GM13976 (cell line): ENCODE measurements at places on chromosomes 11 and 22.
A peak's percentile ranks its signal among the peaks of the same experiment; 100 is the strongest.

DNA sequence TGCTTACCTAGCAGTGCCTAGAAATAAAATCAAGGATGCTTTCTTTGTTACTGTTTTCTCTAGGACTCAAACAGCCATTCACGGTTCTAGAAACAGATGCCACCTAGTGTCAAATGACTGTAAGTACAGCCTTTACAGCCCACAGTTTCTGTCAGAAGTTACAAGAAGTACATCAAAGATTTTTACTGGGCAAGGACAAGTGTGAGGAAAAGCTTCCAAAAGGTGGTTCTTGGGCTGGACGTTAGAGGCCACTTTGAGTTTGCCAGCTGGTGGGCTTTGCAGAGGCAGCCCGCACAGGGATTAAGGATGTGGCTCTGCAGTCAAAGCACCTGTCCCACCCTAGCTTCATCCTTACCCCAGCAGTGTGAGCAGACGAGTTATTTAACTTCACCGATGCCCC lies 6.9 kb downstream of the KMT5B start:
- peak; percentile 75 for DNase-seq

DNA sequence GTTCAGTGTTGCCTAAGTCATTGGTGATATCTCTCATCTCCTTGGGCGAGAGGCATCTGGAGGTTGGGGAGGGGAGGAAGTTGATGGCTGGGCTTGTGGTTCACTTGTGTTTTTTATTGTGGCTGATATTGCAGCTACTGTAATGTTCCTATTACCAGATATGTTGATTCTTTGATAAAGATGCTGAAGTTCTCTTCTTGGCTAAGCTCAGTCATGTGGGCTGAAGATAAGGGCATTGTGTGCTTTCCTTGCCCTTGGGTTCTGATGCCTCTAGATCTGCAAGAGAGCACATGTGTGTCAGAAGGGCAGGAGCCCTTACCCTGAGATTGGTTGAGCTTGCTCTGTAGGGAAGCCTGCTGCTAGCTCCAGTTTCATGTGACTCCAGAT lies 12.0 kb downstream of the STX3 start:
- DNase-seq = no peak

- DNase-seq = no peak
Observed at GRCh38 chr11:131975619-131976018, 605.2 kb downstream of the NTM start.

GRCh38 chr11:130622141-130622542 lies 173.7 kb downstream of the ADAMTS15 start:
- no peak for DNase-seq

- no peak for DNase-seq
Observed at GRCh38 chr11:46480909-46481308, 89.3 kb upstream of the CHRM4 start.

- DNase-seq = no peak
Observed at GRCh38 chr11:20644360-20644759, 25.0 kb upstream of the NELL1 start.

- no peak for DNase-seq
Observed at GRCh38 chr11:69153661-69154060, 2.1 kb upstream of the SMIM38 start.

- no peak for DNase-seq
Observed at GRCh38 chr11:57248780-57249383, 11.8 kb upstream of the APLNR start.

DNA sequence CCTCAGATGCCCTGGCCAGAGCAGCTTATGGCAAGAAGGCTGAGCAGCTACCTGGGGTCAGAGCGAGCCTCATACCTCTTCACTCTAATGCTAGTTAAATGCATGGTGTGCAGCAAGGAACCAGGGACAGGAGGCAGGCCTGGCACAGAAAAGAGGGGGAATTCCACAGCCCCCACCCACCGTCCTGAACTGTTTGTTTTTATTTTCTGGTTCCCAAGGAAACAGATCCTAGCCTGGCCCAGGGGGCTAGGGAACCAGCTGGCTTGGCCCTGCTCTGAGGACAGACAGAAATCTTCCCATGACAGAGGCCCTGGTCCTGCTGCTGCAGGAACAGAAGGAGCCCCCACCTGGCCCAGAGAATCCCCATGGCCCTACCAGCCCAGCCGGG lies 40.4 kb downstream of the SLCO2B1 start:
- DNase-seq = no peak

DNA sequence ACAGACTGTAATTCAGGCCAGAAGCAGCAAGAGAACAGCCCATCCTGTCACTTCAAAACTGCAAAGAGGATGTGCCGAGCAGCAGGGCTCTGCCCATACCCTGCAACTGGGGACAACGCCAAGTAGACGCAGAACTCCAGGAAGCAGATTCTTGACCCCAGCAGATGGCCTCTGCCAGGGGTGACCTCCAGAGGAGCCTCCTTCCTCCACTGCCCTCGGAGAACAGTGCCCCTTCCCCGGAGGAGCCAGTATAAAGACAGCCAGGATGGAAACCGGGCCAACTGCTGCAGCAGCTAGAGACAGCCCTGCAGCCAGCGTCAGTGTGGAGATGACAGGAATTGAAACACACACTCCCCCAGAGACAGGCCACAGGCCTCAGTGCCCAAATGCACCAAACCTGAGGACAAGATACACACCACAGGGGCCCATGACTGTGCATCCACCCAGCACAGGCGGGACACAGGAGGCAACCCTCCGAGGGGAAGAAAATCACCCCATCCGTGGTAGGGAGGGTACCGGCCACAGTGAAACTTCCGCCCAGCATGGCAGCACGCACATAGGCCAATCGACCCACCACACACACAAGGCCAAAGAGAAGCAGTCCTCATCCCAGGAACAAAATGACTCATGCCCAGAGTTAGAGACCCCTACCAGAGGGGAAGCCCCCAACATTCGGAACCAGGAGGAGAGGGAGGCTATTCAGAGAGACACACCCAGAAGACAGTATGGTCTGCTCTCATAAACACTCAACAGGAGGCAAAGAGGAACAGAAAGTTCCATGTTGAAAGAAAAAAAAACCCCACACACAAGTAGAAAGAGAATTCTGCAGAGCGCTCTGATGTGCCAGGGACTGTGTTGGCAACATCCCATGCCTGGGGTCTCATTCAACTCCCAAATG lies 5.6 kb downstream of the AHNAK start:
- peak; percentile 74 for DNase-seq

DNA sequence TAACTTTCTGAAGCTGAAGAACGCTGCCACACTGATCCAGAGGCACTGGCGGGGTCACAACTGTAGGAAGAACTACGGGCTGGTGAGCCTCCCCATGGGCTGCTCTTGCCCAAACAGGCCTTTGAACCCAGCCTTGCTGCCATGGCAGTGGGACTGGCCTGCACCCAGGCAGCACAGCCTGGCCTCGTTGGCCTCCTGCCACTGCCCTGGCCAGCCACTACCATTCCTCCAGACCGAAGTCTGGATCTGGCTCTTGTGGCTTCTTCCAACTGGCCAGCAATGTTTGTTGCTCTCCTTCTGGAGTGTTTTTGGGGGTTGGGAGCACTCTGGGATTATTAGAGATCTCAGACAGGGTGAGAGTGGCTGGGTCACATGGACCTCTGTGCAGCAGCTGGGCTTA lies 51.0 kb downstream of the MYO7A start:
- DNase-seq = no peak

- no peak for DNase-seq
Observed at GRCh38 chr11:46649180-46649738, 31.9 kb downstream of the ATG13 start.

DNA sequence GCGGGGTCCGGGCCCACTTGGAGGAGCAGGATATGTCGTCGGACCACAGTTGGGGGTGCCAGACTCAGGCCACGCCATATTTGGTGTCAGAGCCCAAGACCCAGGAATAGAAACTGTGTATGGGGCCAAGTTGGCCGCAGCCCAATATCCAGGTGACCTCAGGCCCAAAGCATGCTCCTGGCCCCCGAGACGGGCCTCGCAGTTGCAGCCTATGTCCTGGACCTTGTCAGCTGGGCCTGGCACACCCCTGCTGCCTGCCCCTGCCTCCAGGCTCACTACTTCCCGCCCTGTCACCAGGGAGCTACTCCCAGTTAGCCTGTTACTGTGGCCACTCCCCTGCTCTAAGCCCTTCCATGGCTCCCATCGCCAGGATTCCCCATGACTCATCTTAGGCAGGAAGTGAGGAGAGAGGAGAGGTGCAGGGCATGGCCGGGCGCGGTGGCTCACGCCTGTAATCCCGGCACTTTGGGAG lies 23.1 kb downstream of the A4GALT start:
- no peak for DNase-seq

DNA sequence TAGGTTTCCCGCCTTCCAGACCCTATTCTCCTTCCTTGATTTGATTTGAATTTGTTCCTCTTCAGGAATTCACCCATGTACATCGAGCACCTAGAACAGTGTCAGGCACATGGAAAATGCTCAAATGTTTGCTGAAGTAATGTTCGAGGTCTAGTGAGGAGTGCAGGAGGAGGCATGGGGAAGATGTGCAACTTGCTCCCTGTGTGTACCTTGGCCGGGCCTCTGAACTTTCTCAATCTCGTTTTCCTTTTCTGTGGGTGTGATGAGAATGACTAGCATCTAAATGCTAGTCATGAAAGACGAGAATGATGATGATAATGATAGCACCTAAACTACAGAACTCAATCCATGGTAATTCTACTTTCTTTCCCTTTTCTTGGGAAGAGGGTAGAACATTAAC lies 279.1 kb upstream of the PLET1 start:
- no peak for DNase-seq

GRCh38 chr11:115080923-115081680 lies 402.8 kb downstream of the NXPE2 start:
- DNase-seq = no peak

DNA sequence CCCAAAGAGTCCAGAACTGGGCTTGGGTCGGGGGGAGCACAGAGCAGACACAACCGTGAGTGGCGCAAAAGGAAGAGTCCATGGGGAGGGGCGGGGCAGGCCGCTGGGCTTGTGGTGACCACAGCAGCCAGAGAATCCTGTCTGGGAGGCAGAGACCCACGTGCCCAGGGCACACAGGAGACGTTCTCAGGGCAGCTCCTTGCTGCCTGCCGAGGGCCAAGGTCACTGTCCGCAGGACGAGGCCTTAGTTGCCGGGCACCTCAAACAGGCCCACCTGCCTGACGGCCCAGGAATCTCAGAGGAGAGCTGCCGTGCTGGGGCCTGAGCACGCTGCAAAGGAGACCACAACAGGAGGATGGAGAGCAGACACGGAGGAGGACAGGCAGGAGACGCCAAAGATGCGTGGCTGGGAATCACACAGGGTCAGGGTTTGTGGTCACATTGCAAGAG lies 87.8 kb downstream of the MYEOV start:
- no peak for DNase-seq

- DNase-seq = no peak
Observed at GRCh38 chr11:28089378-28089777, 18.6 kb downstream of the KIF18A start.

DNA sequence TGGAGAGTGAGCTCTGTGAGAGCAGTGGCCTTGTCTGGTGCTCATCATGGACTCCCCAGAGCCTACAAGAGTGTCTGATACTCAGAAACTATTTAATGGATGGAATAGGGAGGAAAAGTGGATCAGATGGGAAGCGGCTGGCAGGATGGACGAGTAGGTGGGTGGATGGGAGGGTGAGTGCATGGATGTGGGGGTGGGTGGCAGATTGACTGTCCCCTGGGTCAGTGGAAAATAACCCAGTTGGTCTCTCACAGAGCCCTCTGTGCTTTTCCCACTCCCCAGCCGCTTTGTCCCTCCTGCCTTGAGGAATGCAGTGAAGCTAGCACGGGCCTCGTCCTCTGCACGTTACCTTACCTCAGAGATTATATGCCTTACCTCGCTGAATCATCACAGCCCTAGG lies 5.9 kb downstream of the SPI1 start:
- DNase-seq = no peak

DNA sequence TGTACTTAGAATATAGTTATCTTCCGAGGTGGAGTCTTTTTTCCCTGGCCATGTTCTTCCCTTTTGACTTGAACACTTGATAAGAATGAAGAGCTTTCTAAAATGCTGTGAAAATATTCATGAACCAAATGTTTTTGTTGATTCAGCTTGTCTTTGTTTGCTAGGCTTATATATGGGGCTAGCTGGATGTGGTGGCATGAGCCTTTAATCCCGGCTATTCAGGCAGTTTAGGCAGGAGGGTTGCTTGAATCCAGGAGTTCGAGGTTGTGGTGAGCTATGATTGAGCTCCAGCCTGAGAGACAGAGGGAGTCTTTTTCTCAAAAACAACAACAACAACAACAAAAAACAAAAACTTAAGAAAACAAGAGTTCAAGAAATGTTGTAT lies 23.1 kb downstream of the CBL start:
- no peak for DNase-seq

DNA sequence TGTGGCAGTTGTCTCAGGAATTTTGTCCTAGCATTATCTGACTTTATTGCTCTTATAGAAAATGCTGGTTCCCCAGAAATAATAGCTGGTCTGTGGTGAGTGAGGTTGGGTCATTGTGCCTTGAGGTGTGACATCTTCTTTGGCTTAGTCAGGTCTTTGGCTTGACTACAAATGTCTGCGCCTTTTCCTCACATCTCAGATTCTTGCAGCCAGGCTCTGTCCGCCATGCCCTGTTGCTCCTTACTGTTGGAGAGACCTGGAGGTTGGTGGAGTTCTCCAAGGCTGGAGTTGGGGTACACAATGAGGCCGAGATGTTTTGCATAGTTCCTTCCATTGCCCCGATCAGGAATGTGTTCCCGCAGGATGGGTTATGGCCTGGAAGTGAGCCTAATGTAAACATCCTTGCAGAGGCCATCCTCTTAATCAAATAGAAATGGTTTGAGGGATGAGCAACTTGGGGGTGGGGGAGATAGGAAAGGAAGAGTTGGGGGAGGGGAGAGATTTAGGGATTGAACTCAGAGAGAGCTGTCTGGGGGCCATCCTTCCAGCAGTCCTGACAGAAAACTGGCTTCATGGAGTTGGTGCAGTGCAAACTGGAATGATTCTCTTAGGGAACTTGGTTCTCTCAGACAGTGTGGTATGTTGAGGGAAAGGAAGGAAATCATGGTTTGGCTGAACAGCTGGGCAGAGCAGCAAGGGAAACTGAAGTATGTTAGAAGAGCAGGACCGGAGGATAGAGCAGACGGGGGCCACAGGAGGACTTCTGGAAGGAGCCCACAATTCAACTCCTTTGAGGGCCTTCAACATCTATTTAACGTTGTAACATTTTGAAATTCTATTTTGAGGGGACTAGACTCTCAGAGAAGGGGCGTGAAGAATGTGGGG lies 49.9 kb downstream of the ZBTB16 start:
- no peak for DNase-seq

DNA sequence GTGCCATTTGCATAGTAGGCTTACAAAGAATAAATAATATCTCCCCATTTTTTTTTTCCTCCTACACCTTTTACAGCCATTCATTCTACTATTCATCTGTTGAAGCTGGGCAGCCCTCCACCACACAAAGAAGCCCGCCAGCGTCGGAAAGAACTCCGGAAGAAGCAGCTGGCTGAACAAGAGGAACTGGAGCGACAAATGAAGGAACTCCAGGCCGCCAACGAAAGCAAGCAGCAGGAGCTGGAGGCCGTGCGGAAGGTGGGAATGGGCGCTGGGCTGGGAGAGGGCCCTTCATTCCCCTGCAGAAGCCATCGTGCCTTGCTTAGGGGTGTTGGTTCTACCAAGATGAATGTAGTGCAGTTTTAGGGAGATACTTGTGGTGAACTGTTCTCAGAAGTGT lies 68.6 kb downstream of the SWAP70 start:
- no peak for DNase-seq
